Ascending aorta (tissue), 2 donors: ENCODE measurements at places on chromosomes 5 and 9.

- no peak for DNase-seq
Measured at GRCh38 chr5:54093081-54093492, 217.3 kb downstream of the ARL15 start.

- DNase-seq = no peak
Measured at GRCh38 chr5:168592014-168592368, 12.8 kb upstream of the PANK3 start.

GRCh38 chr5:87388129-87388528 is 24.6 kb downstream of the CCNH start:
- no peak for DNase-seq

DNA sequence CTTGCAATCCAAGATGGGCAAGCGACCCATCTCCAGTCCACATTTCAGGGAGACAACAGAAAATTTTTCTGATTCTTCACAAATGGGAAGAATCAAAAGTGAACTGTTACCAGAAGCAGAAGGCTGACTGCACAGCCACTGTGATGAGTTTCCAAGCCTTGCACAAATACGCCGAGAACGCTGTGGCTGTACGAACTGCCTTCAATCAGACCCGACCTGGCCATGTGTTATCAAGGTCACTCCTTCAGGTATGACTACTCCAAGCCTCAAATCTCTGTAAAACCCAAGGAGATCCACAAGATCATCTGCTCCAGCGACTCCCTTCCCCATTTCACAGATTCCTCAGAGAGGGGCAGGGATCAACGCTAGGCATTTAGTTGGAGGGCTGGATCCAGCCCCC is 26.9 kb downstream of the RAPGEF1 start:
- DNase-seq = no peak

GRCh38 chr5:169719360-169720314 is 82.6 kb downstream of the DOCK2 start:
- no peak for DNase-seq

DNA sequence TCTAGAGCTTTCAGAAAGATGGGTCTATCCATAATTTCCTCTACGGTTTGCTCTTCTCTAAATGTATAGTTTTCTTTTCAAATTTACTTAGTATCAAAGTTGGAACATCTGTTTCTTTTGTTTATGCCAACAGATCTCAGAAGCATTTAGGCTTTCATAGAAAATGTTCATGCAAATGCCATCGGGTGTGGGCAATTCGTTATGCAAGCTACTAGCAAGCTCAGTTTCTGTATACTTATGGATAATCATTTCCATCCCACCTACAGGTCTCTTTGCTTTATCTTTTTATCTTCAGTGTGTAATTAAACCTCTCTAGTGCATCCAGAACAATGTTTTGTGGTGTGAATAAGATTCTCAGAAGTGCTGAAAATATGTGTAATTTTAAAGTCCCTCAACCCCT is 59.9 kb downstream of the NUDT12 start:
- DNase-seq = no peak

- DNase-seq = no peak
Measured at GRCh38 chr5:142902186-142902965, 132.2 kb downstream of the ARHGAP26 start.

DNA sequence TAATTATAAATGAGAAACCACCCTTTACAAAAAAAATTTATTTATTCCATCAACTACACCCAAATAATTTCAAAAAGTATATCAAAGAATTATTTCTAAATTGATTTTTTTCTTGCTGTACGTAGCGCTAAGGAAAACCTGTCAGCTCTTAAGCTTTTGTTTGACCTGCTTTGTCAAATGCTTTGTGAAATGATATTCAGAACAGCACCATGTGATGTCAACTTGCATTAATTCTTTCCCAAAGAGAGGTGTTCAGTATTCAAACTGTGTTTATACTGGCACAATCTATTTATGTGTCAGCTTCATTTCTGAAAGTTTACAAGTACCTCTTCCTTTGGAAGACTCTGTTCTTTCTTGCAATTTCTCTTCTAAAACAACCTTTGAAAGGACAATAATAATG is 12.0 kb upstream of the ARSB start:
- no peak for DNase-seq

DNA sequence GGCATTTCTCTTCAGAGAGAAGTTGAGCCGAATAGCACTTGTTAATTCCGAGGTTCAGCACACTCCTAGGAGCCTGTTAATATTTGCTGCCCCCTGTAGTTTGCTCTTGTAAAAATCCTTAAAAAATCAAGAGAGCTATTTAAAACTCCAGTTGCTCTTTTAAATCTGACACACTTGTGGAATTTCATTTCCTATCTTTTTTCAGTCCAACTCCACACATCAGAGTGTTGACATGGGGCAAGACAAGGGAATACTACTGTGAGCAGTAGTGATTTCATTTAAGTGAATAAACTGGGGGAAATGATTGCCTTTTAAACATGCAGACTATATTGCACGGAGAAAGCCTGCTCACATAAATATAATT is 1096.3 kb upstream of the DMAC1 start:
- no peak for DNase-seq

- DNase-seq = no peak
Measured at GRCh38 chr9:91211414-91211813, 150.3 kb downstream of the AUH start.

DNA sequence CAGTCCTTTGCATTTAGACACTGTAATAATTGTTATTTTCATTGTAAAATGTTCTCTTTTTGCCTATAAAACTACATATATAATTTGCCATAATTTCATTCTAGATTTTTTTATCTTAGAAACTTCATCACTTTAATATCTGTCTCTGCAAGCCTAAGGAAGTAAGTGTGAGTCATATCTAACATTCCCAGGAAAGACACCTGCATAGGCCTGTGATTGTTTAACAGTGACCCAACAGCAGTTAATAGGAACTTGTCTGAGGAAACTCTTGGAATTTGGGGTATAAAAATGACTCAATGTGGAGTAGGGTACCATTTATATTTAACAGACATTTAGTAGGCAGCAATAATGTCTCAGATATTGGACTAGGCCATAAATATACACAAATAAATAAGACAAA is 229.2 kb upstream of the FAM174A start:
- DNase-seq = no peak

GRCh38 chr5:116308391-116308790 is 223.6 kb downstream of the COMMD10 start:
- no peak for DNase-seq

DNA sequence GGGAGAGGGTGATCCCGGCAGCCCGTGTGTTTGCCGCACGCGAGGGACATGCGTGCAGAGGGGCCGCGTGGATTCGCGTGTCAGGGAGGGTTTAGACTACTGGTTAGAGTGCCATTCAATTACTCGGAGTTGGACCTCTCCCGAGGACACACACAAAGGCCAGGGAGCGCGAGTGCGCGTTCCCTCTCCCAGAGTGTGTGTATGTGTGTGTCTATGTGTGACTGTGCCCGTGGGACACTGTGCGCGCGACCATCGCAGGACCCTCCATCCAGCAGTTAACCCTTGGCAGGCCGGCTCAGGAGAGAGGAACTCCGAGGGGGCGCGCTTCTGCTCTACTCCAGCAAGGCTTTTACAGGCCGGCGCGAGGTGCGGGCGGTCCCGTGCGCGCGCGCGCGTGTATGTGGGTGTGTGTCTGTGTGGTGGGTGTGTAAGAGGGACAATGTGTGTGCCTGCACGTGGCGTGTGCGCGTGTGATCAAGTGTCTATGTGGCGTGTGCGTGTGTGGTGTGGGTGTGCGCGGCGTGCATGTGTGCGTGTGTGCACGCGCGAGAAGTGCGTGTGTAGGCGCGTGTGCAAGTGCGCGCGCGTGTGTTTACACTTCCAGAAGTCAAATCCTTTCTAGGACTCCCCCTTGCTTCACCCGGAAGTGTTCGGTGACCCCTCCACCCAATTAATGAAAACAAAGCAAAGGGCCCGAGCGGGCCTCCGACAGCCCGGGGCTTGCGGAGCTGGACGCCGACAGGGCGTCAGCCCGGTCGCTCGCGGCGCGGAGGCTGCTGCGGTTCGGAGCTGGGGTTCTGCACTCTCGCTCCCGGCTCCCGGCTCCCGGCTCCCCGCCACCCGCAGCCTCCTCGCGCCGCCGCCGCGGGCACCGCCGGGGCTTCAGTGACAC is 75.3 kb upstream of the TBCA start:
- peak; percentile 67 for DNase-seq

DNA sequence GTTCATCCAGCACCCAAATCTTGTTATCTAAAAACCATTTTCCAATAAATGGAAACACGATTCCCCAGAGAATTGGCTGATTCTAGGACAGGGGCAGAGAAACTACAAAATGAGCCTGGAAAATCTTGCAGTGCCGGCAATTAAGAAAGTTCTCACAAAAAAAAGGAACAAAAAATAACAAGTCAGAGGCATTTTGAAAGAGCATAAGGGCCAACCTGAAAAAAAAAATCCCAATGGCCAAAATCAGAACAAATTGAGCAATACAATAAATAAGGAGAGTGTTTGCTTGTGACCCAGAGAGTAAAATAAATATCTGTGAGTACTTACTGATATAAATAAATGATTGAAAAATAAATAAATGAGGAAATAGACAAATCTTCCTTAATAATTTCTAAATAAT is 55.1 kb upstream of the S1PR3 start:
- no peak for DNase-seq
